Mammary epithelial cell (primary cell): ENCODE measurements at places on chromosomes 3 and 15. TPM values are rescaled to one million over a fixed set of nuclear protein-coding genes. Genes with fewer than 3 reads are reported as not detected.

Gene EMC7
- 50.6 TPM for polyA plus RNA-seq

Gene ATP6V1A
- polyA plus RNA-seq, result 32.6 TPM

Gene ISLR
- 0.08 TPM for polyA plus RNA-seq

Gene SH3GL3
- polyA plus RNA-seq, result 0.16 TPM

Gene CMTM7
- polyA plus RNA-seq, result 78.0 TPM

Gene PLA2G4D
- polyA plus RNA-seq, result 0.07 TPM

Gene CDHR4
- not detected for polyA plus RNA-seq

Gene TRNT1
- 5.3 TPM for polyA plus RNA-seq

Gene ERICH6
- polyA plus RNA-seq, result 0.02 TPM

Gene SNX22
- polyA plus RNA-seq, result 0.05 TPM

Gene LYZL4
- not detected for polyA plus RNA-seq

Gene NR1I2
- not detected for polyA plus RNA-seq

Gene RAB6B
- polyA plus RNA-seq, result 2.0 TPM

Gene LRRIQ4
- polyA plus RNA-seq, result not detected

Gene CDC25A
- 16.3 TPM for polyA plus RNA-seq

Gene CHL1
- polyA plus RNA-seq, result not detected
